GM19239 (cell line): ENCODE measurements at places on chromosomes 2 and 18.
A peak's percentile ranks its signal among the peaks of the same experiment; 100 is the strongest.

GRCh38 chr18:12254136-12254819, at the start of gene CIDEA:
Gene CIDEA (plus strand): TSS chr18:12254361. CDS start chr18:12254384, 23 bp downstream.
- DNase-seq: no peak

- DNase-seq: no peak
These were observed 155.4 kb upstream of the ACAA2 start for GRCh38 chr18:49968644-49969309.

- no peak for DNase-seq
These were observed 110.9 kb downstream of the MIB1 start for GRCh38 chr18:21851327-21851961.

DNA sequence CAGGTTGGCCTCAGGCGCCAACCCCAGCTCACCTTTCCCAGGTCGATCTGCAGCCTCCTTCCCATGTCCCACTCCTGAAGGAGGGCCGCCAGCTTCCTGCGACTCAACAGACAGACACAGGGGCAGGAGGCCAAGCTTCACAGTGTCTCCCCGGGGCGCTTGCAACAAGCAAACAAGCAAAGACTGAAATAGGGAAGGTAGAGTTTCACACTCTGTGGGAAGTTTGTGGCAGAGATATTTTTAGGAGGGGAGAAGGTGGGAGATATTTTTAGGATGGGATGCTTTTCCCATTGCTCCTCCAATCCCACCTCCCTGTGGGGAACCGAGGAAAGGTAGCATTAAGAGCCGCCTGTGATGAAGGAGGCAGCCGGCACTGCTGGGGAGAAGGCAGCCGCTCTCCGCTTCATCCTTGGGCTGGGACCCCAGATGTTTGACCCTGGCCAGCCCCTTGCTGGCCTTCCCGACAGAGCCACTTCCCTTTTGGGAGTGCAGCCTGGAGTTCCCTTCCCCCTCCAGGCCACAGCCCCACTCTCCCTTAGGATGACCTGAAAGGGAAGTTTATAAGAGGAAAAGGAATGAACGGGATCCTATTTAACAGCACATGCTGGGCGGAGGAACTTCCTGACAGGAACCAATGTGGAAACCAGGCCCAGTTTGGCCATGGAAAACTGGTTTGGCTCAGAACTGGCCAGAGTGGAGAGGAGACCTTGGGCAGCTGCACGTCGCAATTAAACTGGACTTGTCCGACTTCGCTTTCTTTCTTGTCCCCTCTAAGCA, 142.2 kb upstream of the SMAD2 start:
- DNase-seq: no peak

DNA sequence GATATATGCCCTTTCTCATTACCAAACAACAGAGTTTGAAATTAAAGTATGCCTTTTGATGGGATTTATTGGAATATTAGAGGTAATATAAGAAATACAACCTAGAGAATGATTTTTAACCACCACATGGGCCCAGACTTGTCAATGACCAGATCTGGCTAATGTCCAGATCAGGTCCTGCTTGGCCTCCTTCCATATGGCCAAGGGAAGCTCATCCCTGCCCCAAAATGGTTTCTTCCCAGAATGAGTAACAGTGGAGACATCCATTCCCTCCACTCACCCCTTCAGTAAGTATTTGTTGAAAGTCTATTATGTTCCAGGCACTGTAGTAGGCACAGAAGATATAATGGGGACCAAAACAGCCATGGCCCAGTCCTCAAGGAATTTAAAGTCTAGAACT, 54.9 kb downstream of the ANTXR1 start:
- DNase-seq: no peak

DNA sequence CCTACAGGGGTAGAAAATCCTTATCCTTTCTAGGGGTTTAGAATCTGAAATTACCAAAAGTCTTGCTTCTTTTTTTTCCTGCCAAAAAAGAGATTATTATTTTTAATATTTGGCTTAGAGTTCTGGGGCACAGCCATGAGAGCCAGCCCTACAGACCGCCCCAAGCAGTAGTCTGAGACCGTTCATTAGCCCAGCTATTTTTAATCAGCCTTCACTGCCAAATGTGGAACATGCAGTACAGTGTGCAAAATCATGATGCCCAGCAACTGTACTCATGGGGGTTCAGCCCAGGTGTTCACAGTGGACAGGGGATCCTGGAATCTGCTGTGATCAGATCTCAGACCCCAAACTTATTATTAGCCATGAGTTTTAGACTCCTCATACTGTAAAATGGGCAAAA, 60.4 kb downstream of the GRB14 start:
- DNase-seq: no peak

DNA sequence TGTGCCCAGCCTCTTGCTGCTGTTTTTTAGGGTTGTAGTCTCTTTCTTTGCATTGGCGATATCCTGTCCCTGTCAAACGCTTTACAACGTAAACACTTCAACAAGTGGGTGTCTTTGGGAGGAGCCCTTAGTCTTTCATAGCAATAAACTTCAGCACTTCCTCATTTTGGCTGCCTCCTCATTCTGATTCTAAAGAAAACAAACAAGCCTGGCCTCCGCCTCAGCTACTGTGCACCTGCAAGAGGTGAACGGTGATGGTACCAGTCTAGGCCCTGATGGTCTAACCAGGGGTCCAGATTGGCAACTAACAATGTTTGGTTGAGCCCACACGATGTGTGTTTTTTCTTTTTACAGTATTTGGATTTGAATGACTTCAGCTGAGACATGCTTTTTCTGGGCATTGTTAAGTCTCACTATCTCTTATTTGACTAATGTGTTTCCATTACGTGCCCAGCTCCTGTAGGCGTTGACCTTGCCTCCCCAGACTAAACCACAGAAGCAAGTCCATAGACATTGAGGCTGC, 53.2 kb upstream of the CUL3 start:
- peak; percentile 49 for DNase-seq

GRCh38 chr18:23966909-23967308, 47.6 kb upstream of the TTC39C start:
- no peak for DNase-seq

DNA sequence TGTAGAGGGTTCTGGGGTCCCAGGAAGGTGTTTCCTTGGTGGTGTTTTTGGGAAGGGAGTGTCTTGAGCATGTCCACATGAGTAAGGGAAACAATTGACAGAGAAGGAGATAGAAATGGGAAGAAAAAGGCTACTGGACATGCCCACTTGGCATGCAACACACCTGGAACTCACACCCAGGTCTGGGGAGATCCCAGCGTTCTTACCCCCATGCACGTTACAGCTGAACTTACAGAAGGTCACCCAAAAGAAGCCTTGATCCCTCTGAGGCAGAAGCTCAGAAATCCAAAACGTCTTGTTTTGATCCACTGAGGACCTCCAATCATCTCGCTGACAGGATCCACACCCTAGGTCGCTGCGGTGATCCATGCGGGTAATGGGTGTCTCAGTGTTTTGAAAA, 142.0 kb downstream of the ZNF516 start:
- no peak for DNase-seq

DNA sequence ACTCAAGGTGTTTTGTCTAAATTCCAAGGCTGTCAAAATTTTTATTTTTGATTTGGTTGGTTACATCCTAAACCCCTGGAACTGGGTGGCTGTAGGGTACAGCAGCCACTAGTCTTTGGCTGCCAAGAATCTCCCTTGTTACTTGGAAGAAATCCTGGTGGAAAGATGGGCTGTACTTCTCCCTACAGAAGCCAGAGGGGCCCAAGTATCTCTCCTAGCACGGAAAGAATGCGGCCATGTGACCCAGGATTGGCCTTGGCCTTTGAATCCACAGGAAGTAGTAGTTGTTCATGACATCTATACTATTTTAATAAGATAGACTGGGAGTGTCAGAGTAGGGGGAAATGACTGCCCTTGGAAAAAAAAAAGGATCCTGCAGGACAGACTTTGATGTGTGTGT, 54.4 kb upstream of the MYO3B start:
- DNase-seq: no peak

- DNase-seq: no peak
These were observed 87.1 kb downstream of the C1QL2 start for GRCh38 chr2:119071476-119071875.
